Activated CD8-positive, alpha-beta memory T cell treated with anti-CD3 and anti-CD28 coated beads for 1 hour (primary cell): ENCODE measurements at places on chromosomes 12 and 14.

DNA sequence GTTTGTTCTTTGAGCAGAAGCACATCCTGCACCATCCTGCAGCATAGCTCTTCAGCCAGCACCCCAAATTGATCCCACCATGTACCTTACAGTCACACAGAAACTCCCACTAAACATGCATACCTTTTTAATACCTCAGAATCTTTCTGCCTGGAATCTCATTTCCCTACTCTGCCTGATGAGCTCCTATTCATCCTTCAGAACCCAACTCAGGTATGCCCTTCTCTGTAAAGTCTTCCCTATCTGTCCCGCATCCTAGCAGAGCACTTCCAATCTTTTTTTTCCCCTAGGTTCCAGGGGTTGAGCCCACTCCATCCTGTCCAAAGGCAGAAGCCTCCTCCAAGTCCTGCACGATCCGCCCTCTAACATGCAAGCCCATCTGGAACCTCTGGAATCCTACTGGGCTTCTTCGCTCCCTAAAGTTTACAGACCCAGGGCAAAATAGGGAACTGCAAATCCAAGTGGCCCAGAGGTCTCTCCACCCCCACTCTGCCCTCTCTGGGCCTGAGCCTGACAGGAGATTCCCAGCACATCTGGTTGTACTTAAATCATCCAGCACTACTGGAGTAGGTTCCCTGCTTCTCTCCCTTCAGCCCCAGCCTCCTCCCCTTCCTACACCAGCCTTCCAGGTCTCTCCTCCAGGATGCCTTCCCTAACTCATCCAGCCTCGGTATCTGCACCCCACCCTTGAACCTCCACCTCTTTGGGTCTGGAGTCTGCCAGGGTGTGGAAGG is 4.1 kb upstream of the FIGNL2 start:
- no peak for DNase-seq

DNA sequence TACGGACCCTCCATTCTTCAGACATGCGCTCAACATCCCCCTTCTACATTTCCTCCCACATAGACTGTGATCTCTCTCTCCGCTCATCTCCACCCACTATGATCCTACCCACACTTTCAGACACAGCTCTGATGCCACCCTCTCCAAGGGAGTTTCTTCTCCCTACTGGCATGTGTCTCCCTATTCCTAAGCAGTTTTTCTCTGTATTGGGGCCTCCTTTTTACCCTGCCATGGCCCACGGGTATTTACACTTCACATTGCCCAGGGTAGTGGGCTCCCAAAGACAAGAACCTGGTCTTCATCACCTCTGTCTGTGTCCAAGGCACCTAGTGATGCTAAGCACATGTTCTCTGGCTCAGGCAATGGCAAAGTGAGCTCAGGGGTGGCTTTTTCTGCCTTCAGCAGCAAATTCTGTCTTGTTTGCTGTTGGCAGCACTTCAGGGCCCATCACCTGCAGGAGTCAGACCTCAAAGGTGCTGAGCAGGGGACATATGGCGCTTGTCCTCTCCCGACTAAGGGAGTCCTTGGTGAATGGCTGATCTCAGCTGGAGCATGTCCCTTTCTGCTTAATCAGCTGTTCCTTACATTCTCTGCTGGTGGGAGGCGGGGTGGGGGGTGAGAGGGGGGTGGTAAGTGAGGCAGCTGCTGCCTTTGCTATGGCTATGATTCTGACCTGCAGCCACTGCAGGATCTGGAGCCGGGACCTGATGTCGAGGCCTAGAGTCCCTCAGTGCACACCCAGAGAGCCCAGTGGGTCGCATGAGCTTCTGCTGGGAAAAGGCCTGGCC is 256.8 kb downstream of the PCNX1 start:
- no peak for DNase-seq

DNA sequence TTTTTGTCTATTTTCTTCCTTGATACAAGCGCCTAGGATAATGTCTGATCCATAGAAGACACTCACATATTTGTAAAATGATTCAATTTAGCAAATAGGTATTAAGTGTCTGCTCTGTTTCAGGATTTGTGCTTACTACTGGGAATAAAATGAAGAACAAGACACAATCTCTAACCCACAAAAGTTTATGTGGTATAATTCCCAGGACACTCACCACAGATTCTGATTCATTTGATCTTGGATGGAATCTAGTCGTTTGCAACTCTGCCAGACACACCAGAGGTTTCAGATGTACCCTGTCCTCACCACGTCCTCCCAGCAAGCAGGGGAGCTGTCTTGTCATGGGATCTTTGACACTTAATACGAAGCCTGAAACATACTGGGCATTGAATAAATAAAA is 208.3 kb downstream of the LRIG3 start:
- no peak for DNase-seq

GRCh38 chr14:94307410-94307992 is 14.4 kb upstream of the SERPINA10 start:
- no peak for DNase-seq

- no peak for DNase-seq
Measured at GRCh38 chr12:44574586-44574985, 301.5 kb downstream of the NELL2 start.

DNA sequence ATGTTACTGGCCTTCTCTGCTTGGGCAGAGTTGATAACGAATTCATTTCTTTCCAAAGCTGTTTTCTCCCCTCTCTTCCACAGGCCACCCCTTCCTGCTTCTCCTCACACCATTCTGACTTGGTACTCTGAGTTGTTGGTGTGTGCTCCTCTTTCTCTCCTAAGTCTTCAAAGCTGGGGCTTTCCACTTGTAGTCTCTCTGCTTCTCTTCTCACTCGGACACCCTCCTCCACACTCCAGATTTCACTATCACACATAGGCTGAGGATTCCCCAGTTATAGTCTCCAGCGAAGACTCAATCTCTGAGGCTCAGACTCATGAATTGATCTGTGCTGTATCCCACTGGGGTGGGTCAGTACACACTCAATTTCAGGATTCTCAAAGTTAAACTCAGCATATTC is 201.0 kb downstream of the SSPN start:
- no peak for DNase-seq

- no peak for DNase-seq
Measured at GRCh38 chr12:11202811-11203210, 16.1 kb upstream of the TAS2R42 start.

DNA sequence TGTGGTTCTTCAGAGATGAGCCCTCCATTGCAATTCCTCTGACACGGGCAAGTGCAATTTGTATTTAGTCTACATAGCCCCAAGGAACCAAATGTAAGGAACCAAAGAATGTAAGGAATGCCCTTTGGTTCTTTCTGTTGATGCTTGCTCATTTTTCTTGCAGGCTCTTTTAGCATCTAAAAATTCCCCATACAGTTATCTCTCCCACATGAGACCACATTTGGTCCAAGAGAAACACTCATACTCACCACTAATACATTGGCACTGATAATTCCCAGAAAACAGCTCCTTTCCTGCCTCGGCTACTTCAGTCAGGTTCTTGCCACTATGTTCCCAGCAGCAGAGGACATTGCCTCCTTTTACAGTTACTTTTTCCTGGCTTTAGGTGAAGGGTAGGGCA is 332.6 kb downstream of the AEBP2 start:
- DNase-seq, result no peak
